ENCODE measurements at places on chromosomes 5 and 9.
A peak's percentile ranks its signal among the peaks of the same experiment; 100 is the strongest.

- no peak for DNase-seq
Measured at GRCh38 chr9:22165144-22165543, 156.0 kb upstream of the CDKN2B start.

DNA sequence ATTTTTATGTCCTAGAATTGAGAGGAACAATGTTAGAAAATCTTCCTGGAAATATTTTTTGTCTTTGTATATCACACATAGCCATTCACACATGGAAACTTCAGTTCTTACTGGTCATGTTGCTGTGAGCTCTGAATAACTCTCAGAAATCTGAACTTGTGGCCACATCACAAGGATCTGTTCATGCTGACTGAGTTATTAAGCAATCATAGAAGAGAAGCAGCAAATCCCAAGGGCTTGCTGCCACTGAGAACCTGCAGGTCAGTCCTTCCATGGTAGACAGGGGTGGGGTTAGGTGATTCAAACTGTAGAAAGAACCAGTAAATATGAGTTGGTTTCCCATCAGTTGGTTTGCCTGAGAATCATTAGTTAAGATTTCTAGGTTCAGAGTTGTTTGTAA is 27.6 kb downstream of the SGCD start:
- DNase-seq: no peak

- no peak for DNase-seq
Measured at GRCh38 chr9:136980669-136981478, 1.9 kb upstream of the LCNL1 start.

- no peak for DNase-seq
Measured at GRCh38 chr5:63262185-63262981, 683.8 kb downstream of the LRRC70 start.

- DNase-seq: no peak
Measured at GRCh38 chr5:73633060-73633459, 7.1 kb downstream of the ARHGEF28 start.

DNA sequence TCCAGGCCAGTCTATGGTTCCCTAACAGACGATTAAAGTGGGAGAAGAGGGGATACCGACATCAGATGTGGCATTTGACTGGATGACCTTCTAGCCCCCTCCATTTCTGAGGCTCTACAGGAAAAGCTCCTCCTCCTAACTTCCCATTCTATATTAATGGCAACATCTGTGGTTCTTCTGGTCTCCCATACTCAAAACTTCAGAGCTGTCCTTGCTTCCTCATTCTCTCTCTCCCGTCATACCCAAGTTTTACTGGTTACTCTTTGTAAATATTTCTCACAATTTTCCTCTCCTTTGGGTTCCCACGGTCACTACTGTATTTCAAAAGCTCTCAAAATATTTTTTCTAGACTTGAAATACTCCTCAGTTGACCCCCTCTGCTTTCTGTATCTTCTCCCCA is 36.0 kb upstream of the IL7R start:
- no peak for DNase-seq

GRCh38 chr5:44388321-44389089 is 715 bp downstream of the FGF10 start:
- no peak for DNase-seq

- DNase-seq: no peak
Measured at GRCh38 chr9:86337469-86338108, 16.6 kb downstream of the TUT7 start.

GRCh38 chr5:32259033-32259432 is 53.7 kb downstream of the MTMR12 start:
- DNase-seq: no peak

DNA sequence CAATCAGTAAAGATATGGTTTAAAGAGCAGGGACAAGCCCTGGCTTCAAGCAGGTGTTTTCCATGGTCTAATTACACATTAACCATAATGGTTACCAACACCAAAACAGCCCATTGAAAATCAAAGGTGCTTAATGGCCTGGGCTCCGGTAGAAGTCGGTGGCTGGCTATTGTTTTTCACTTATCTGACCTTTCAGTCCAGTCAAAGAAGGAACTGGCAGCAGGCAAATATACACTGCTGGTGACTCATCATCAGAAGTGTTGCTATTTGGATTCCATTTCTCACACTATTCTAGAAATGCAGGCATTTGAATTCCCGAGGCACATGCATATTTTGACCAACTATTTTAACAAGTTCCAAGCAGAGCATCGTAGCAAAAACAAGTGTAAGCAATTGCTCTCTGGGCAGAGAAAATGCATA is 26.3 kb upstream of the GABRP start:
- DNase-seq: no peak

DNA sequence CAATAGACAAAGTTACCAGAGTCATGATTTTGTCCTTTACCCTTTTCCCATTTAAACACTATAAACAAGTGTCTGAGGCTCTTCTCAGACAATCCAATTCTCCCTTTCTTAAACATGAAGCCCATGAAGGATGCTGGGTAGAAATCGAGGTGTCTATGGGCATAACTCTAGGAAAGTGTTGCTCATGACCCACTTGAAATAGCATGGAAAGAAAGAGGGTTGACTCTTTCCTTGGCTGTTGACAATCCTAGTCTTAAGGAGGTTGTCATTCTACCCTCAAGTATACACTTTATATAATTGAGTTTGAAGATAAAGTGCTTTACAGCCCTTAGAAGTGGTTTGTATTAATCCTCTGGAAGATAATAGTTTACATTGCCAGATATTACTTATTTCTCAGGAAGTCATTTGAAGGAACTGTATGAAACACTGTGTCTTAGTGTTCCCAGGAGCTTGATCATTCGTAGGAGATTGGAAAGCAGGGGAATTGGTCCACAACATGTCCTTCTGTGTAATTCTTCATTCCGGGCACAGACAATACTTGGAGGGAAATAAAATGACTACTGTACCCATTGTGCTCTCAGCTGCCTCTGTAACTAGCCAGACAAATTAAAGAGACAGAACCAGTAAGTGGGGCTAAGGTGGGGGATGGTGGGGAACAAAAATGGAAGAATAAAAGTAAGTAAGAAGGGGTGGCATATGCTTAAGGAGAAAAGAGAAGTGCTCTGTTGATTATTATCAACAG is 1078.3 kb upstream of the DMAC1 start:
- no peak for DNase-seq

- no peak for DNase-seq
Measured at GRCh38 chr5:153403470-153403869, 87.0 kb upstream of the GRIA1 start.

DNA sequence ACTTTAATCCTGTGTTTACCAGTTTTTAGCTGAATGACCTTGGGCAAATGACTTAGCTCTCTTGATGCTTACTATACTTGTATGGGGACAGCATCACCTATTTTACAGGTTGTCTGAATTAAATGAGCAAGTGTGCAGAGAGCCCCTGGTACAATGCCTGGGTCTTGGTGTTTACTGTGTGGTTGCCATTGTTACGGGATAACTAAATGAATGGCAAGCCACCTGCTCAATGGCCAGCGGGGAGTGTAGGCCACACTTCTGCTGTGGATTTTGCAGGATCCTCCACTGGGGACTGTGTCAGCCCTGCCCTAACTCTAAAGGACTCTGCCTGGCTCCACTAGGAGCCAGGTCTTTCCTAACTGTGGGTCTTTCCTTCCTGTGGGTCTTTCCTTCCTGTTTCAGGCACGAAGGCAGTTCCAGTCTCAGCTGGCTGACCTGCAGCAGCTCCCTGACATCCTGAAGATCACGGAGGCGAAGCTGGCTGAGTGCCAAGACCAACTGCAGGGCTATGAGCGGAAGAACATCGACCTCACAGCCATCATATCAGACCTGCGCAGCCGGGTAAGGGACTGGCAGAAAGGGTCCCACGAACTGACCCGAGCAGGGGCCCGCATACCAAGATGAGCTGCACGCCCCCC is 10.3 kb upstream of the GLE1 start:
- peak; percentile 68 for DNase-seq

GRCh38 chr9:111108946-111109345 is 70.7 kb upstream of the LPAR1 start:
- DNase-seq: no peak

DNA sequence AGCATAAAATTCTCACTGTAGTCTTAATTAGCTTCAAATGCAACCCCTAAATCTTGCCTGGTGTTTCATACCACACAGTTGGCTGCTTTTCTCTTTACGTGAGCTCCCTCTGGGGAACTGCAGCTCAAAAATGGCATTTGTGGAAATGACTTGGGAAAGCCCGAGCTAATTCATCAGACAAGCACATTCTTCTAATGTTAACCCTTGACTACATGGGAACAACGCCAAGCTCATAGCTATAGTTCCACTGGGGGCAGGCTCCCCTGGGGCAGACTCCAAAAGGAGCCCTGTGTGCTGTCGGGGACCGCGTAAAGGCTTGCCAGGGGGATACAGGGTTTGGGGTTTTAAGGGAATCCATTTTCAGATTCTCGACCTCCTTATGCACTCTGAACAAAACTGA is 301.4 kb upstream of the DAP start:
- no peak for DNase-seq

- peak; percentile 7 for DNase-seq
Measured at GRCh38 chr9:83623679-83624076, 735 bp downstream of the IDNK start.

DNA sequence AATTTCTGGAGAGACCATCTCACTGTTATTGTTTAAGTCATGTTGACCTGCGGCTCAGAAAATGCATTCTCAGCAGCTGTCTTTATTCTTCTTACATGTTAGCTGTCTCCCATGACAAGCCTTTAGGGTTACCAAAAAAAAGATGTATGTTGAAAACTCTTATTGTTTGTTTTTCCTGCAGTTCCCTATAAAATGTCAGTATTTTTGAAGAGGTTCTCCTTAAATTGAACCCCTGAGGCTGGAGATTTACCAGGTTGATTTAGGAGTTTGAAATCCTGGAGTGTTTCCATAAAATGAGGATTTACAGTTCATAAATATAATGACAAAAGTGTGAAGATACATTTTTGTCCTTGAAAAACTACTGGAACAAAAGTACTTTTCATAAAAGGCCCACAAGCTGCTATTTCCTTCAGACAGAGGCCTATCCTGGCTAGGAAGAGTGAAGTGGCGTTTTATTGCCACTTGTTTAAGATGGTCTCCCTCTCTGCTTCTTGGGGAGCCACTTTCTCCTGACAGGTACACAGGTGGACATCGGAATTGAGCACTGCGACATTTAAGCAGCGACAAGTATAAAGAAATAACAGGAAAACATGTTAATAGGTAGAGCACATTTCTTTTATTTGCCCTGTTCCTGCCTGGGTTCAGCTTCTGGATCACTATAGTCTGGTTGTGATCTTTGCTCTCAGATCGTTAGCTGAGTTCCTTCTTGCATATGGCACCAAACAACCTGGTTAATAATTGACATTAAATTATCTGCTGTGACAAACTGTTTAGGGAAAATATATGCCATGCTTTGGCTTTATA is 344.8 kb upstream of the RPS23 start:
- DNase-seq: no peak

DNA sequence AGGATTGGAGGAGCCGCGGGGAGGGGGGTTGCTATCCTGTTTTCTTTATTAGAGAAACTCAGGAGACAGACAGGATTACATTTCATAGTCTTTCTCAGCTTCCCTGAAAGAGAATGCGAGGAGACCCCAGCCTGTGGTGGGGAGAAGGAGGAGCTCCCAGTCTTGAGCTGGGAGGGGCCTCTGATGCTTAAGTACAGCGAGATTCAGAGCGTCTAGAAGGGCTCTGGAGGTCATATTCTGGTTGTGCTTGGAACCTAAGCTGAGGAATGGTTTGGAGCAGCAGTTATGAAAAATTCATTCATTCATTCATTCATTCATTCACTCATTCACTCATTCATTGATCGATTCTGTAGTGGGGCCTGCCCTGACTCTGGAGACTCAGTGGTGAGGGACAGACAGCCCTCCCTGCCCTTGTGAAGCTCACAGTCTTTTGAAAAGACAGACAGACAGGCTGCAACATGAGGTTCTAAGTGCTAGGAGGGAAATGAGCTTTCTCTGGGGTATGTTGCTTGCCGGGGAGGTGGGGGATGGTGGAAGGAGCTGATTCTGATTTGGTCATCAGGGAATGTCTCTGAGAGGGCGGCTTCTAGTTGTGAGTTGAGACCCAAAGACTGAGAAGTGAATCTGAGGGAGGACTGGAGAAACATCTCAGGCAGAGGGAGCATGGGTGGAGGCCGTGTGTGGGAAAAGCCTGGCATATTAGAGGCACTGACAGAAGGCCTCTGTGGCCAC is 2.5 kb upstream of the SPRY4 start:
- DNase-seq: no peak

DNA sequence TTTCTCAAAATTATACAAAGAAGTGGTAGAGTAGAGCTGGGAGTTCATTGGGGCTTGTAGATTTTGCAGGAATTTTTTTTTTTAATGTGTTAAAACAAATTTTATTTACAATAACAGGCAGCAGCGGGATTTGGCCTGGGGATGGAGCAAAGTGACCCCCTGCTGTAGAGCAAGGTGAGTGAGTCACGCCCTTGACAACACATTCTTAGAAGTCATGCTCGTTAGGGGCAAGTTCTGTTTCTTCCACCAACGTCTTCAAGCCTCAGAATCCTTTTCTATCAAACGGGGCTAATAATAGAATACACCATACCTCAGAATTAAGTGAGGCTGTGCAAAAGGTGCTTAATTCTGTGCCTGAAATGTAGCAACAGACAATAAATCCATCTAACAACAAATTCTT is 1.1 kb upstream of the ANKDD1B start:
- no peak for DNase-seq

GRCh38 chr5:36177154-36177553 is 25.2 kb downstream of the SKP2 start:
- no peak for DNase-seq

DNA sequence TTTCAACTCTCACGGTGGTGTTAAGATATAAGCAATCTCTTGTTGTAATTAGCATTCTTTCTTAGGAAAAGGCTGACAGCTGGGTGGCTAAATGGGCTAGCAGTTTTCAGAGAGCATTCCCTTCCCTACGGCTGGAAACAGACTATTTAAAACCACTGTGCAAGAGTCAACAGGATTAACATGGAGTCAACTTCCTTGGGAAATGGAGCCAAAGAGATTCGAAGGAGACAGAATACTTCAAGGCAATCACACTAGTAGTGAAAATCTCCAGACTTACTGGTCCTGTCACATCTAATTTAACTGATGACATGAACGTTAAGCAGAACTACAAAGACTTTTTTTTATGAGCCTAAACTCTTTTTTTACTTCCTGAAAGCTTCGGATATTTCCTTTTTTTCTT is 453.3 kb upstream of the ITGA1 start:
- no peak for DNase-seq

DNA sequence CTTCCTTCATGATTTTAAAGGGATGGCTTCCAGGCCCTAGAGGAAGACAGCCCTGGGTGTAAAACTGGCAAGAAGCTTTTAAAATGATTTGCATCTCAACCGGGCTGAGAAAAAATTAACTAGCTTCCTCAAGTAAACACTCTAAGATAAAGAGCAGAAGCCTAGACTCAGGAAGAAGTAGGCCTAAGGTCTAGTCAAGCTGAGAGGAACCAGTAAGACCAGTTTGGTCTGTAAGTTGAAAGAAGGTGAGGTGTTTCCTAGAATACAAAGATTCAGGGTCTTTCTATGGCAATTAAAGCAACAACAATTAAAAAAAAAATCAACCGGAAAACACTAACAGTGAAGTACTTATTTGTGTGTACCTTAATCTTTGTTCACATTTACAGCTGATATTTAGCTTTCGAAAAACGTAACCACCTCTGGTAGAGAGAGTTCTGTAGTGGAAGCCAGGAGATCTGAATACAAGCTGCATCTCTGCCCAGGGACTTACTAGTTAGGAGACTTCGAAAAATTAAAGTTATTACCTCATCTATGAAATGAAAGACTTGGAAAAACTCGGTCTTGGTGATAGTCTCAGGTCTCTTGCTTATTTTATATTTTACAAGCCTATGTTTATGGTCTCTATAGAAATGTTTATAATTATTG is 75.7 kb downstream of the TUSC1 start:
- DNase-seq: no peak

- DNase-seq: no peak
Measured at GRCh38 chr5:172805736-172806255, 28.3 kb upstream of the ERGIC1 start.

GRCh38 chr5:42621662-42622061 is 135.0 kb upstream of the CCDC152 start:
- no peak for DNase-seq
